ENCODE measurements at places on chromosomes 4 and X.

GRCh38 chr4:11741190-11741652 lies 312.5 kb upstream of the HS3ST1 start:
- H3K27ac ChIP-seq, result no peak overlapping the region
- DNase-seq, result no peak
- no peak overlapping the region for H3K4me3 ChIP-seq
- H3K36me3 ChIP-seq, result no peaks in the 10 kb centered on the region
- H3K4me1 ChIP-seq, result no peaks in the 10 kb centered on the region
- H3K27me3 ChIP-seq, result no peaks in the 10 kb centered on the region

DNA sequence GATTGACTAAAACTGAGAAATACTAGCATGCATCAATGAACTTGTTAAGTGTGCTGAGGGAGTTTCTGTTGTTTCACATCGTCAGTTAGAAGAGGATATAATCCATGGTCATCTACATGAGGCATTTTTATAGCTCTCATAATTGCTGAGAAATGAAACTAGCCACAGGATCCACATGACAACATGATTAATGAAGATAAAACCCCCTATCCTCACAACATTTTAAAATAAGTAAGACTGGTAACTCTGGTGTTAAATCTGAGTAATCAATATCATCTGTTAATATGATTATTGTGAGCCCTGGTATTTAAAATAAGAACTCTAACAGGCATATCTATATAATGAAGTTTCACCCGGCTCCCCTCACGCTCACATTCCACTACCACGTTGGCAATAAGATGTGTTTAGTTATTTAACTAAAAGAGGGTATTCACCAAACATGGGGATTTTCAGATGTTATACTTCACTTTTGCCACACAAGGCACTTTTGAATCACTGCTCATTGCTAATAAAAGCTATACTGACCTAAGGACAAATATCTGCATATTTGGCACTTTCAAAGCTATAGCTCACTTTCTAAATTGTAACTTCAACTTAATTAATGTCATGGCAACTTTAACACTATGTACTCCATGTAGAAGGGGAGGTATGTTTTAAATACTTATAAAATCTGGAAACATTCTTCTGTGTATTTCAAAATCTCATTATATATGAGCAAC lies 6.7 kb downstream of the UNC5C start:
- no peak for DNase-seq
- peaks cover 9% of the 10 kb centered on the region for H3K27me3 ChIP-seq
- no peaks in the 10 kb centered on the region for H3K4me1 ChIP-seq
- H3K4me3 ChIP-seq, result no peak overlapping the region
- no peak overlapping the region for H3K27ac ChIP-seq
- H3K36me3 ChIP-seq, result no peaks in the 10 kb centered on the region

GRCh38 chrX:28582511-28582910 lies 4.7 kb upstream of the IL1RAPL1 start:
- no peaks in the 10 kb centered on the region for H3K4me1 ChIP-seq
- H3K4me3 ChIP-seq, result no peak overlapping the region
- H3K27ac ChIP-seq, result no peak overlapping the region
- no peak for DNase-seq

- DNase-seq, result no peak
- no peaks in the 10 kb centered on the region for H3K27me3 ChIP-seq
- no peaks in the 10 kb centered on the region for H3K4me1 ChIP-seq
- no peaks in the 10 kb centered on the region for H3K36me3 ChIP-seq
These were observed 1166.3 kb upstream of the ADGRL3 start for GRCh38 chr4:60033826-60034225.

- peaks cover 10% of the 10 kb centered on the region for H3K27me3 ChIP-seq
- H3K4me1 ChIP-seq, result no peaks in the 10 kb centered on the region
- no peak overlapping the region for H3K27ac ChIP-seq
These were observed 349.1 kb downstream of the ANK2 start for GRCh38 chr4:113398441-113399143.

DNA sequence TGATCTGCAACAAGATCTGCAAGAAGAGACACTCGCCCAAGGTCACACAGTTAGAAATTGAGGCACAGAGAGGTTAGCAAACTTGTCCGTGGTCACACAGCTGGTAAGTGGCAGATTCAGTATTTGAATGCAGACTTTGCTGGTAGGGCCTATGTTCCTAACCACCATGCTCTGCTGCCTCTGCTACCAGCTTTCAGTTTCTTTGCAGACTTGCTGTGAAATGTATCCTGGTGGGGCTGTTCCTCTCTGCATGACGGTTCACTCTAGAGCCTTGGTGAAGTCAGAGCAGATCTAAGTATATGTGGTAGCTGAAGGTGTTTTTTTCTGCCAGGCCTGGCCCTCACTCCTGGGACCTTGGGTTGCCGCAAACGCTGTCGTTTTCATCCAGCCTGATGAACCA lies 87.1 kb downstream of the BEND2 start:
- no peaks in the 10 kb centered on the region for H3K36me3 ChIP-seq
- H3K4me1 ChIP-seq, result peaks cover 7% of the 10 kb centered on the region
- H3K27me3 ChIP-seq, result no peaks in the 10 kb centered on the region
- no peak overlapping the region for H3K4me3 ChIP-seq
- no peak for DNase-seq
